IMR-90 (cell line): ENCODE measurements at places on chromosomes 3 and 15.
A peak's percentile ranks its signal among the peaks of the same experiment; 100 is the strongest.

DNA sequence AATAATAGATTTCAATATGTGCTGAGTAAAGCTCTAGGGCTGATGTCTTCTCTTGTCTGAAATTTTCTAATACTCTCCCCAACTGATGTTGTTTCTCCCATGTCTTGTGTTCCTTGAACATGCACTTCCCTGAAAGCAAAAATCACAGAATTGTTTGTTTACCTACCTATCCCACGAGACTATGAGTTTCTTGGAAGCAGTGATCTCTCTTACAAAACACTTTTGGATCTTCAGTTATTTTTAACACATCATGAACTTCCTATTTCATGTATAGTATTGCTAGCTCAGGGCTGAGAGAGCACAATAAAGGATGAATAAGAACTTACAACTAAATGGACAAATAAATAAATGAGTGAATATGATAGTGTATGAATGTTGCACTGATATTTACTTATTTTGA lies 365.0 kb downstream of the ROBO2 start:
- no peak for DNase-seq

- no peak for DNase-seq
Measured at GRCh38 chr3:34988296-34988695, 651.0 kb upstream of the ARPP21 start.

DNA sequence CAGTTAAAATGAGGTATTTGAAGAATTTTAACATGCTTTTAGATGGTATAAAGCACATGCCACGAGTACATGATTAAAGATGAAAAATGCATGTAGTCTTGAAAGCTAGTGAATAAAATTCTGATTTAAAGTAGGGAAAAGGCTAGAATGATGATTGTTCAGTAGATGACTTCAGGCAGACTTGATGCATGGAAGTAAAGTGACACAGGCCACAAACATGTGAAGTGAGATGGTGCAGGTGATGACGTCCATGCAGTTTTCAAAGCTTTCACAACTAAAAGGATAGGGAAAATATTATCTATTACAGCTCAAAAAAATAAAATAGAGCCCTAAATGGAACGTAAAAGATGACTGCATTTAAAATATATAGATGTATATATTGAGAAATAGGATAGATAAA lies 140.9 kb downstream of the TFG start:
- DNase-seq: peak; percentile 4

DNA sequence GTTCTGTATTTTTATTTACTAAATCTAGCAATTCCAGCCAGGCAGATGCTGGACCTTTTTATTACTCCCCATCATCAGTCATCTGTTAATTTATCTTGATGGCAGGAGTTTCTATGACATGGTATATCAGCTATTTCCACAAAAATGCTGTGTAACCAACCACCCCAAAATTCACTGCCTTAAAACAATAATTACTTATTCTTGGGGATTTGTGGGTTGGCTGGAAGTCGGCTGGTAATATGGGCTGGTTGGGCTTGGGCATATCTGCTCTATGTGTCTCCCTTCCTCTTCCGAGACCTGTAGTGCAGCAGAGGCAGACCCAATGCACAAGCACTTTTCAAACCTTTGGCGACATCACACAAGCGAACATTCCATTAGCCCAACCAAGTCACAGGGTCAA lies 92.1 kb upstream of the UBE2E1 start:
- DNase-seq: peak; percentile 51
